ENCODE measurements at places on chromosomes 6 and 20.

DNA sequence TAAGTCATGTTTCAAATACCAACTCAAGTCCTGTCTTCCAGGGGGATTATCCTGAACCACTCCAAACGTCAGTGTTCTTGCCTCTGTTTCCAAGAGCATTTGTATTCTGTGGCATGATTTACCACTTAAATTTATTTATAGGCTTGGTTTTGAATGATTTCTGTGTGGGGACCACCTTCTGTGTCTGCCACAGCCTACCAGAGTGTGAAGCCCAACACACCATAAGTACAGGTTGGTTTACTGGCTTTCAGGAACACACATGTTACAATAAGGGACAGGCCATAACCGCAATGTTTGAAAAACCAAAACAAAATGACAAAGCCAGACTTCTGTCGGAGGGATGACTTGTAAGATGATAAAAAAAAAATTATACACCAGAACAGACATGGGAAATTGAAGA, 56.5 kb upstream of the MAP3K7 start:
- no peak for DNase-seq

- no peak for DNase-seq
These were observed 190.8 kb downstream of the MTFR2 start for GRCh38 chr6:136059308-136059707.

DNA sequence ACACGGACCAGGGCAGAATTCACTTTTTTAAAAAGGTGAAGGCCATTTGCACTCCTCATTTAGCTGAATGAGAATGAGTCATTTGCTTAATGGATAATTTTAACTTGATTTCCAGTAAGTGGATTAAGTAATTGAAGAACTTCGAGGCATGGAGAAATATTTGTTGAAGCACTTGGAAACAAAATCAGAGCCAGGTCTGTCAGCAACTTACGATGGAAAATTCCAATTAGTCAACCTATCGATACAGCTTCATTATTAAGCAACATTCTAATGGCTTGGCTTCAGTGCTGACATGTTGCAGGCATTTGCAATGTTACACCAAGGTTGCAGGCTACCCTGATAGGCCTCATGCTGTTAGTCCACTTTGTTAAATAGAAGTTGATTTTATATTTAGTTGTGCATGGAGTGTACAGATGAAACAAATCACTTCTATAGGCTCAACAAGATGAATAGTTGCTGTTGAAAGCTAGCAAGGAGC, 423.5 kb upstream of the SLC35B3 start:
- no peak for DNase-seq

DNA sequence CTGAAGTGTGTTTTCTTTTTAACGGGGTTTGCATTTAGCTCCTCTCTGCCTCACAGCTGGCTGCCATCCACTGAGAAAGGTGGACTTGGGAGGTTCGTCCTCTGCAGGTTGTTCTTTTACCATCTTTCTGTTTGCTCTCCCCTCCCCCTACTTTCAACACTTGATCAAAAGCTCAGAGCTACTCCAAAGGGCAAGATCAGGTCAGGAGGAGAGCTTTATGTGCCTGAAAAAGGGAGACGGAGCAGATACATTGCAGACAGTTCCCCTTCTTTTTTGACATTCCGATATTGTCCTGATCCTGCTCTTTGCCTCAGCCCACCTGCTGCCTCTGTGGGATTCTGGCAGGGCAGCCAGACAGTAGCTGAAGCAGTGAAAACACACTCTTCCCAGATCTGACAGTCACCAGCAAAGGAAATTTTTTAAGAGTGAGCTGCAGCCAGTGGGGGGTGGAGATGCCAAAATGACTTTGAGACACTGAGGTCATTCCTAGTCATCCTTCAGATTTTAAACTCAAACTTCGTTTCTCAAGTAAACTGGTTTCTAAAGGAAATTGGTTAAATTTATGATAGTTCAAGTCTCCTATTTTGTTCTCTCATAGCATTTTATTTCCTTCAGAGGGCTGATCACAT, 26.5 kb downstream of the SMLR1 start:
- peak; percentile 9 for DNase-seq

DNA sequence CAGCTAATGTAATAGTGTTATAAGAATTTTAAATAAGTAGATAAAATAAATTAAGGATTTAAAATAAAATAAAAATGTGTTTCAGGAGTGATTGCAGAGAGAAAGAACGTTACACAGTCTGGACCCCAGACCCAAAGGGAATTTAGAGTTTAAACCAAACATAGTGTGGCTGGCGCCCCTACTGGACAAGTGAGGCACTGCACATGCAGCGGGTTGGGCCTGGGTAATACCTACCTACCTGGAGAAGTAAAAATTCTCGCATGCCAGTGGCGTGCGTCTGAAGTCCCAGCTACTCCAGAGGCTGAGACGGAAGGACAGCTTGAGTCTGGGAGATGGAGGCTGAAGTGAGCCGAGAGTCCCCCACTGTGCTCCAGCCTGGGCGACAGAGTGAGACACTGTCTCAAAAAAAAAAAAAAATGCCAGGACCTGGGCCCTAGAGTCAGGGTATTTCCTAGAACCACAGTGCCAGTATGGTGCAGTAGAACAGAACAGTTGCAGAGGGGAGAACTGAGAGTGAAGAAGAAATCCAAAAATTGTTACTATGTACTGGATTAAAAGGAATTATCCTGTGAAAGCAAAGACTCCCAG, 71.4 kb upstream of the TCF21 start:
- peak; percentile 7 for DNase-seq

DNA sequence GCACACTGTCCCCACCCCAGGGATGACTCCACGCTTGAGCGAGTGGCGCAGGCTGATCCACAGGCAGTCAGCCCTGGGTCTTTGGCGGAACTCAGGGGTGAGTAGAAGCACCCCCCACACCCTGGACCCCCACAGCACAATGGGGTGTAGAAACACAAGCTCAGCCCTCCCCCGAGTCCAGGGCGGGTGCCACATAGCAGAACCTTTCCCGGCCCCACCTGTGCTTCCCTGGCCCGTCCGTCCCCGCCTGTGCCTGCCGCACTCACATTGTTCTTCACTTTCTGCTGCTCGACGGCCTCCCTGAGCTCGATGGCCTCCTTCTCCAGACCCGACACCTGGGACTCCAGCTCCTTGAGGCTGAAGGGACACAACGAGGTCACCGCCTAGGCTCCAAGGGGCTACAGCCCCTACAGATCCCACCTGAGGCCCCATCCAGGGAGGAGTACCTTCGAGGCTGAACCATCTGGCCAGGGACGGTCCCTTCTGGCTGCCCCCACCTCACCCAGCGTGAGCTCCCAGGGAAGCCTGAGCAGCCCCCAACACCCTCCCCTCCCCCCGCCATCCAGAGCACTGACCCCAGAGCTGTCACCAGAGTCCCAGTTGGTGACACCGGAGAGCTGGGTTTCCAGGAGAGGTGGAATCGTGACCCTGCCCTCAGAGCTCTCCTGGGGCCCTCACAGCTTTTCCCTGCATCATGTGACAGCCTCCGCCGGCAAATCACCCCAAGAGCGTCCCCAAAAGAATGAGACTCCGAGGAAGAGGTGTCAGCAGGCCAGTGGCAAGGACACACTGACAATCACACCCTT, 55.6 kb downstream of the DSTN start:
- DNase-seq: no peak

- DNase-seq: no peak
These were observed 12.8 kb upstream of the PNRC1 start for GRCh38 chr6:89067796-89068195.

DNA sequence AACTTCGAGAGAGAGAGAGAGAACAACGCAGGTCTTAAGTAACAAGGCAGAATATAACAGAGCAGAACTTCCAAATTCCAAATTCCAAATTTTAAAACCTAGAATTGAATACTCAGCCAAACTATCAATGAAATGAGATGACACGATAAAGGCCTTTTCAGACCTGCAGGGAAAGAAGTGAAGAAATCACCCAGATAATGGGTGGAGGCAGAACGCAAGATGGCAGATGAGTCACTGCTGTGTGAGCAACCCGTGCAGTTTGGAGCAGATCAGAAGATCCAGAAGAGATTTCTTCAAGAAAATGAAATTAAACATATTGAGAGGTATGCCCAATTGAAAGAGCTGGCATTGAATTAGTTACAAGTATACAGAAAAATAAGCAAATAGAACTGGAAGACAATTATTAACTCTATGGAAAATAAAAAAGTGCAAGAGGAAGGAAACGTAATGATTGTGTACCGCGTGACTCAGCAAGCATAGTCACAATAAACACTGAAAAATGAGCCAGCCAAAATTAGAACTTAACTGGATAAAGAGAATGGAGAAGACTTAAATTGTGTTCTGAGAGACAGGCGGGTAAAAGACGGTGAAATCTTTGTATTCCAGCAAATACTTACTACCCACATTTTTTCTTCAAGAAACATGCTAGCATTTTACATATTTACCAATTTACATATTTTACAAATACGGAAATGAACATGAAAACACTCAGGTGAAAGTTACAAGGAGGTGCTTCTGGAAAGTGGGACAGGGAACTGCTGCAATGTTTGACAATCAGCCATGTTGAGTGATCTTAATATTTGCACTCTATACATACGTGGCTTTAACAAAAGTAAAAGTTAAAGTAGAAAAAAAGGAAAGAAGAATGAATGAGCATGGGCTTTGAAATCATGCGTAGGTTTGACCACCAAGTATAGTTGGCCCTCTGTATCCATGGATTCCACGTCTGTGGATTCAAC, 87.9 kb upstream of the CDYL start:
- DNase-seq: peak; percentile 82

DNA sequence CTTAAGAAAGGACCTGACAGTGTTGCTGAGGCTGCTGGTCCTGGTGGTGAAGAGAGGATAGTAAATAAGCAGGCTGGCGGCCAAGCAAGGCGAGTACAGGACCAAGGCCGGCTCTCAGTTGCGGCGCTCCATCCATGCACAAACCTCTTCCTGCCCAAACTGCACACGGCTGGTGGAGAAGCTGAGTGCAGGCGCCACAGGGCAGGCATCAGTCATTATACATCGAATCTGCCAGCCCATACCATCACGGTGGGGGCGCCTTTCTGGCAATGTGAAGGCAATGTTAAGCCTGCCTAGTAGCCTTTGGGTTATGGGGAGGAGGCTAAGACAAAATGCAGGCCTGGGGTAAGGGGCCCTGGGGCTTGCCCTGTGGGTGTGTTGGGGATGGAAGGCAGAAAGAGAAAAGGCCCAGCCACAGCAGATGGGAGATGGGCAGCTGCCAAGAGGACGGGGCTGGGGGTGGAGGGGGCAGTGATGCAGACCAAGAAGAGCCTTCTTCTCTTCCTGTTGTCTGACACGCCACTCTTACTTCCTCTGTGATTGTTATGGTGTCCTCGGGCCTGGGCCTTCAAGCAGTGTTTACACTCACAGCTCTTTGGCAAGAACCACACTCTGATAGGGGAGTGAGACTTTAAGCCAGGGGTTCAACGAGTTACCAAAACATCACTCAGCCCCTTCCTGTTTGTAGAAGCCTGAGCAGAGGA, 20.3 kb upstream of the KCNK16 start:
- no peak for DNase-seq

GRCh38 chr6:75243333-75244062, at the start of gene COX7A2:
COX7A2 (minus strand) TSS chr6:75243801; CDS start chr6:75243734, 67 bp downstream.
- peak; percentile 96 for DNase-seq

- no peak for DNase-seq
These were observed 53.3 kb downstream of the TRAM2 start for GRCh38 chr6:52523378-52524142.

DNA sequence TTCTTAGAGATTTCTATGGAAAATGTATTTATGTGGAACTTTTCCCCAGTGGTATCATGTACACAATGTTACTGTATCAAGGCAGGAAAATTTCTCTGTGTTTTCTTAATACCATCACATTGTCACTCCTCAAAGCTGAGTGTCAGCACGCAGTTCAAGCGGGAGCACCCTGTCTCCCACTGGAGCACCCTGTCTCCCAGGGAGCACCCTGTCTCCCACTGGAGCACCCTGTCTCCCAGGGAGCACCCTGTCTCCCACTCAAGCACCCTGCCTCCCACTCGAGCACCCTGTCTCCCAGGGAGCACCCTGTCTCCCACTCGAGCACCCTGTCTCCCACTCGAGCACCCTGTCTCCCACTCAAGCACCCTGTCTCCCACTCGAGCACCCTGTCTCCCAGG, 51.3 kb downstream of the PSMG4 start:
- DNase-seq: no peak

- DNase-seq: peak; percentile 32
These were observed 43.3 kb upstream of the MRPS10 start for GRCh38 chr6:42260972-42261371.

- no peak for DNase-seq
These were observed 701.3 kb upstream of the CHD6 start for GRCh38 chr20:42319252-42320013.

GRCh38 chr20:37356961-37357371, 11.0 kb downstream of the SRC start:
- no peak for DNase-seq

DNA sequence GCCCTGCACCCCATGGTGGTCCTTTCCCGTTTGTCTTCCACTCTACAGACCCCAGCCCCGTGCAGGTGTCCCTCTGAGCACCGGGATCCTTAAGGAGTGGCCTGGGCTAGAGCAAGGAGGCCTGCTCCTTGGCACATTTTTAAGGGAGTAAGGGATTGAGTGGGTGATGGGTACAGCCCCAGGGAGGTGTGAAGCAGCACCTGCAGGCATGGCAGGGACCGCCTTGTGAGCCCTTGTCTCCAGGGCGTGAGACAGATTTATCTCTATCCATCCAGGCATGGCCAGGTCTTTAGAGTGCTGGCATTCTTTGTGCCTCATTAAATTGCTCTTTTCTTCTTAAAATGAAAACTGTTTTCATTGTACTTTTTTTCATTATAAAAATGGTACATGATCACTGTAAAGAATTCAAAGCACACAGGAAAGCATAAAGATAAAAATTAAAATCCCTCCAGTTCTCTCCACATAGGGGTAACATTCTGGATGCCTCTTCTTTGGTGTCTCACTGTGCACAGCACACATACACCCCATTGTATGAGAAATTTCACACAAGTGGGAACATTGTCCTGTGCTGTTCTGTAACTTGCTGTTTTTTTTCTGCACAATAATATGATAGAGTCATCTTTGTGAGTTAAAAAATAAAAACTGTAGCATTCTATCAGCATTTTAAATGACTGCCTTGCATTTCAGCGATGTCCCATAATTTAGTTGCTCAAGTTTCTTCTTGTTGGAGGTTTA, 31.9 kb upstream of the ZNF831 start:
- DNase-seq: no peak

DNA sequence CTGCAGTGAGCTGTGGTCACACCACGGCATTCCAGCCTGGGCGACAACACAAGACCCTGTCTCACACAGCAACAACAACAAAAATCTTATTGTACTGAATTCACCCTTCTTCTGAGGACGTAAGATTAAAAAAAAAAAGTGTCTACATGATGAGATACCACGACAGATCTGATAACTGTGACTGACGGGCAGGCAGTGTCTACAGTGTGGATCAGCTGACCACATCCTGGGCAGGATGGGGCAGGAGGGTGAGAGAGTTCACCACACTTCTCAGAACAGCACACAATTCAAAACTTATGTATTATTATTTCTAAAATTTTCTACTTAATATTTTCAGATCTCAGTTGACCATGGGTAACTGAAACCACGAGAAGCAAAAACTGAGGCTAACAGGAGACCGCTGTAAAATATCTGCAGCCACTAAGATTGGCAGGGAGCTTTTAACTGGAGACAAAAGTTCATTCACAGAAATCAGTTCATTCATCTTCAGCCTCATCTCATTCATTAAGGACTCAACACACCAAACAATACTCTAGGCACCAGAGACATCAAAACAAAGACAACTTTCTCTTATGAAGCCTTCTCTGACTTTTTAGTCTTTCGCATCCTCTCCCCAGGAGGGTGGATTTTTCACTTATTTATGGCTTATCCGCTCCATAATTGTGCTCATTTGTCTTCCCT, 15.7 kb upstream of the NHSL1 start:
- DNase-seq: no peak
